ENCODE measurements at places on chromosomes 1 and 21. TPM values are rescaled to one million over a fixed set of nuclear protein-coding genes. Genes with fewer than 3 reads are reported as not detected.

DNA sequence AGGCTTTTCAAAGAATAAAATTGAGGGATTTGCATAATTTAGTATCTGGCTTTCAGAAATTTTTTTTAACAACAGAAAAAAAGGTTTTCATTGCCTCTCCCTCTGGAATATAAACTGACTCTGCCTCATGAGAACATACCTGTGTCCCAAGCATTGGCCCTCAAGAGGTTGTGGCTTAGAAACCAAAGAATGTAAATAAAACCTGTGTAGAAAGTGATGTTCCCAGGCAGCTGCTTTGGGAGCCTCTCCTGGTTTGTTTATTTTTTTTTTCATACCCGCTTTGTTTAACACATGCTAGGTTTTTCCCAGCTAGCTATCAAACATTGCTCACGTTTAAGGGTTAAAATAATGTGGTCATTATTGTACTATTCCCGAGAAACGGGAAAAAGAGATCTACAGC lies 40.5 kb upstream of the IFNAR2 start:
- no peak for DNase-seq
- no peaks in the 10 kb centered on the region for H3K27me3 ChIP-seq
- H3K27ac ChIP-seq = no peak overlapping the region
- no peaks in the 10 kb centered on the region for H3K36me3 ChIP-seq
- H3K4me1 ChIP-seq = peaks cover 19% of the 10 kb centered on the region

DNA sequence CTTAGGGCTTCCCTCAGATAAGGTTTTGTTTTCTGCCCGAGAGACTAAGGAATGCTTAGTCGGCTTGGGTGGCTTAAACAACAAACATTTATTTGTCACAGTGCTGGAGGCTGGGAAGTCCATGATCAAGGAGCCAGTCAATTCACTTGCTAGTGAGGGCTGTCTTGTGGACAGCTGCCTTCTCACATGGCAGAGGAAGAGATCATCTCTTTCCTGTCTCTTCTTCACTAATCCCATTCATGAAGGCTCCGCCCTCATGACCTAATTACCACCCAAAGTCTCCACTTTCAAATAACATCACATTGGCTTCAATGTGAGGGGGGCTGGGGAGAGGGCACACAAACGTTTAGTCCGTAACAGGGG lies 50.5 kb upstream of the IL12RB2 start:
- no peak overlapping the region for H3K27ac ChIP-seq
- no peaks in the 10 kb centered on the region for H3K4me1 ChIP-seq
- H3K4me3 ChIP-seq = no peak overlapping the region
- DNase-seq = no peak
- no peaks in the 10 kb centered on the region for H3K36me3 ChIP-seq

Gene TMPRSS15
- total RNA-seq = not detected

DNA sequence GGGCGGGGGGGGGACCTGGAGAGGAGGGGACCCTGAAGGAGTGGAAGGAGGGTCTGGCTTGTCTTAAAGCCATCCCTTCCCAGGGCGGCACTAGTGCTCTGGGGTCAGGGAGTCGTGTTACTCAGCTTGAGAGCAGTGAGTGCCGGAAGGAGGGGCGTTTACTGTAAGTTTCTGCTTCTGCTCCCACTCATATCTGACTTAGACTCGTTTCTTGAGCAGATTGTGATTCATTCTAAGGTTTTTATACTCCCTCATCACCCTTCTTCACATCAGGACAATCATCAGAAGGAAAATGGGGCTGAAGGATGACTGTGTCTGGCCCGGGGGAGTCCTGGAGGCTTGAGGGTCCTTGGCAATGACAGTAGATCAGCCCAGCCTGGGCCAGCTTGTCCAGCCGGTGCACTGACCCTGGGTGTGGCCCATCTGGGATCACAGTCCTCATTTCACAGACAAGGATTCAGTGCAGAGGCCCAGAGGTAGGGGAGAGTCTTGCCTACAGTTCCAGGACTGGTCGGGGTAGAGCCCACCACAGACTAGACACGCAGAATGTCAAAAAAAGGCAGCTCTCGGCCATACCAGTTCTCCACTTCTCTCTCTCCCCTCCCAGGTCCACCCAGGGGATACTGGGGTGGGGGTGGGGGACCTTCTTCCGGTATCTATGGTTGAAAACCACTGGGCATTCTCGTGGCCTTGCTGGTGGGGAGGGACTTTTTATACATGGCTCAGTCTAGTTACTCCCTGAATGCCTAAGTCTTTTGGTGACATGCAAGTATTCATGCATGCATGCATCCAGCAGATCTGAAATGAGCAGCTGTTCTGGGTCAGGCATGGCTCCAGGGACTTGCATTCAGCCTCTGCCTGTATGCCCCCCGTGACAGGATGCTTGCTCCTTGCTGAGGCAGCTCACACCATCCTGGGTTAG lies 5.1 kb downstream of the TNFRSF8 start:
- H3K4me3 ChIP-seq = no peak overlapping the region
- no peak overlapping the region for H3K27ac ChIP-seq
- peaks cover 27% of the 10 kb centered on the region for H3K4me1 ChIP-seq

Gene BSND
- total RNA-seq = not detected

DNA sequence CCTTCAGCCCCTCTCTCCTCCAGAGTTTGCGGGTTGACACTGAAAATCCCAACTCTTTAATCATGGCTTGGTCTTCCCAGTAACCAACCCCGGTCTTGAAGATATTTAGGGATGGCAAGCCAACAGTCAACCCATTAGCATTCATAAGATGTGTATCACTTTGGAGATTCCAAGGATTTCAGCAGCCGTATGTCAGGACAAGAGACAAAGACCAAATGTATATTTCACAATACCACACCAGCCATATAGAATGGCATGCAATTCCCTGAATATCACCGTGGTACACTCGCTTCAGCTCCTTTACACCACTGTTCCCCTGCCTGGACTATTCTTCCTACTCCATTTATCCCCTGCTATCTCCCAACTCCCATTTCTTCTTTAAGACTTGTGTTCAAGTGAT lies 109.2 kb downstream of the CSMD2 start:
- no peaks in the 10 kb centered on the region for H3K36me3 ChIP-seq
- no peak for DNase-seq
- H3K27me3 ChIP-seq = no peaks in the 10 kb centered on the region
- H3K4me1 ChIP-seq = peaks cover 35% of the 10 kb centered on the region
- no peak overlapping the region for H3K4me3 ChIP-seq
- H3K27ac ChIP-seq = no peak overlapping the region

- no peaks in the 10 kb centered on the region for H3K27me3 ChIP-seq
- H3K4me3 ChIP-seq = no peak overlapping the region
Measured at GRCh38 chr1:113802367-113803007, 9.8 kb downstream of the RSBN1 start.

- H3K27me3 ChIP-seq = peaks cover 17% of the 10 kb centered on the region
- H3K27ac ChIP-seq = no peak overlapping the region
- no peaks in the 10 kb centered on the region for H3K36me3 ChIP-seq
- no peaks in the 10 kb centered on the region for H3K4me1 ChIP-seq
Measured at GRCh38 chr1:186682736-186683135, 2.5 kb upstream of the PTGS2 start.

GRCh38 chr1:189764391-189765320 lies 713.0 kb downstream of the BRINP3 start:
- H3K4me1 ChIP-seq = no peaks in the 10 kb centered on the region
- no peak for DNase-seq
- no peaks in the 10 kb centered on the region for H3K27me3 ChIP-seq
- H3K27ac ChIP-seq = no peak overlapping the region

Measured in heart right ventricle (tissue), 16 donors.